Dermis microvascular lymphatic vessel endothelial cell (primary cell): ENCODE measurements at places on chromosomes 1 and 21. TPM values are rescaled to one million over a fixed set of nuclear protein-coding genes. Genes with fewer than 3 reads are reported as not detected.

The SEMA4A gene
- total RNA-seq = 0.39 and 0.51 TPM in 2 replicates

The SDHC gene
- total RNA-seq = 18.0 and 21.5 TPM in 2 replicates

The HTR1D gene
- total RNA-seq = 0.13 TPM in 2 replicates

The PTGS2 gene
- total RNA-seq = 2.2 and 19.5 TPM in 2 replicates

The KRTAP7-1 gene
- total RNA-seq = not detected in 2 replicates

The TEX38 gene
- not detected in 2 replicates for total RNA-seq

The SMPDL3B gene
- 0.26 and 0.89 TPM in 2 replicates for total RNA-seq

The EVA1B gene
- 71.5 and 102 TPM in 2 replicates for total RNA-seq

The TNFRSF8 gene
- total RNA-seq = under 0.01 TPM in 1 of 2 replicates, not detected in the other

The PRDX6 gene
- 106 and 120 TPM in 2 replicates for total RNA-seq

The AK5 gene
- 13.3 and 39.7 TPM in 2 replicates for total RNA-seq

The KLHDC8A gene
- total RNA-seq = 0.13 TPM in 1 of 2 replicates, not detected in the other

The HTR6 gene
- total RNA-seq = under 0.01 and 0.13 TPM in 2 replicates

The SPRR2G gene
- total RNA-seq = not detected in 2 replicates

The RABGAP1L gene
- 19.3 and 25.4 TPM in 2 replicates for total RNA-seq

The KRTAP10-5 gene
- not detected in 2 replicates for total RNA-seq
